T-cell (primary cell): ENCODE measurements at places on chromosomes 5 and 9. TPM values are rescaled to one million over a fixed set of nuclear protein-coding genes. Genes with fewer than 3 reads are reported as not detected.

PKD2L2 gene
- total RNA-seq: not detected

MRPL22 gene
- 26.1 TPM for total RNA-seq

EGFLAM gene
- total RNA-seq: not detected

SLC46A2 gene
- total RNA-seq: not detected

SPINK7 gene
- total RNA-seq: not detected

FOXD4L5 gene
- total RNA-seq: 0.23 TPM

BTNL3 gene
- total RNA-seq: not detected

SPATA31A1 gene
- total RNA-seq: not detected

TLX3 gene
- total RNA-seq: not detected

FAM174A gene
- total RNA-seq: 7.0 TPM

MOB3B gene
- 0.72 TPM for total RNA-seq

MEIKIN gene
- 0.93 TPM for total RNA-seq

THOC3 gene
- total RNA-seq: 84.9 TPM

OR1J2 gene
- total RNA-seq: not detected

NDUFB6 gene
- 18.3 TPM for total RNA-seq

ARSI gene
- total RNA-seq: not detected

PCDHAC1 gene
- not detected for total RNA-seq

DOCK2 gene
- 293 TPM for total RNA-seq

PCDHGB6 gene
- 0.41 TPM for total RNA-seq

SPOCK1 gene
- not detected for total RNA-seq

ADAMTSL2 gene
- 0.56 TPM for total RNA-seq

FOXD4L3 gene
- total RNA-seq: not detected

ZNF483 gene
- total RNA-seq: 21.5 TPM

ACTBL2 gene
- total RNA-seq: not detected

NEURL1B gene
- 0.13 TPM for total RNA-seq

LCN6 gene
- not detected for total RNA-seq

COL23A1 gene
- total RNA-seq: 0.07 TPM

ROPN1L gene
- 1.1 TPM for total RNA-seq

PCDHA3 gene
- not detected for total RNA-seq

ADRA1B gene
- total RNA-seq: not detected

RASEF gene
- total RNA-seq: not detected

SLC6A7 gene
- total RNA-seq: not detected

PDGFRB gene
- total RNA-seq: 1.6 TPM

TLR4 gene
- 0.18 TPM for total RNA-seq

PCDHGB2 gene
- 0.47 TPM for total RNA-seq

IL5 gene
- total RNA-seq: 1.2 TPM

MAMDC4 gene
- 3.7 TPM for total RNA-seq

SPEF2 gene
- 12.3 TPM for total RNA-seq

TMEM252 gene
- total RNA-seq: not detected

CDK9 gene
- 108 TPM for total RNA-seq

PCDHB7 gene
- not detected for total RNA-seq

ANXA2R gene
- 50.3 TPM for total RNA-seq

ZNF367 gene
- 4.0 TPM for total RNA-seq

ZNG1E gene
- 43.9 TPM for total RNA-seq

PNPLA7 gene
- total RNA-seq: 13.0 TPM

HTR4 gene
- total RNA-seq: not detected

DIPK1B gene
- 0.73 TPM for total RNA-seq

KIF4B gene
- not detected for total RNA-seq

MARCOL gene
- not detected for total RNA-seq
